T-cell (primary cell): ENCODE measurements at places on chromosomes 2 and 18.

DNA sequence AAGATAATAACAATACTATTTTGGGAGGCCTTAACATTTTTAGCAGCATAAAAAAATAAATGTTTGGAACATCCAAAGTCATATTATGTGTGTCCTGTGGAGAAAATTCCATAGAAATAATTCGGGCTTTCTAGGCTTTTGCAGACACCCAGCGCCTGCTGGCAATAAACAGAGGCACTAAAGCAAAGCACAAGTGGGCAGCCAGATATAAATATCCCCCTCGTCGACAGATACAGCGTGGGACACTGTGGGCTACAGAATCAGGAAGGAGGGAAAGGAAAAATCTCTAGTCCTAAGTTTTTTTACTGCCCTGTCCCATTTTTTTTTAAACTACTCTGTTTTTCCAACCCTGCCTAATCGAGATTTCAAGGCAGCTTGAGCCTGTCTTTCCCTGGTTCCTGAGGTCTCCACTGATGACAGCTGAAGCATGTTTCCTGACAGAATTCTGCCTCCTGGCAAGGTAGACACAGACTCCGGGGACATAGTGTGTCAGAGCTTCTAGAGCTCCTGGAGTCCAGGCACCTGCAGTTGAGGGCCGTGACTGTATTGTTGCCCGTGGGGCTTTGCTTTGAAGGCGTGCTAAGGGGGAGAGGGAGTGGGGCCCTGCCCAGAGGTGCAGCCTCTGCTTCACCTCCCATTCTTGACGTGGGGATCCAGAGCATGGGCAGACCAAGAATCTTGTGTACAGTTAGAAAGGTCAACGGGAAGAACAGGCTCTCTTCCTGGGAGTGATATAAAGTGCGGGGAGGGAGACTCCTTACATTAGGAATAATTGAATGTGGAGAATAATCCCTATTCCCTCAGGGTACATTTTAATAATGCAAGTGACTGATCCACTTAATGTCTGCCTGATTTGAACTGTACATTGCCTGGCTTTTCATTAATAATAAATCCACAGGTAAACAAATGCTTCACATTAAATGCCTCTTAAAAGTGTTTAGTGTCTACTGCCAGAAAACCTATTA lies 232.3 kb downstream of the DCC start:
- DNase-seq: no peak

- DNase-seq: no peak
Observed at GRCh38 chr18:63022429-63023022, 297.0 kb downstream of the BCL2 start.

GRCh38 chr2:165635532-165635931 lies 158.5 kb downstream of the GALNT3 start:
- DNase-seq: no peak

DNA sequence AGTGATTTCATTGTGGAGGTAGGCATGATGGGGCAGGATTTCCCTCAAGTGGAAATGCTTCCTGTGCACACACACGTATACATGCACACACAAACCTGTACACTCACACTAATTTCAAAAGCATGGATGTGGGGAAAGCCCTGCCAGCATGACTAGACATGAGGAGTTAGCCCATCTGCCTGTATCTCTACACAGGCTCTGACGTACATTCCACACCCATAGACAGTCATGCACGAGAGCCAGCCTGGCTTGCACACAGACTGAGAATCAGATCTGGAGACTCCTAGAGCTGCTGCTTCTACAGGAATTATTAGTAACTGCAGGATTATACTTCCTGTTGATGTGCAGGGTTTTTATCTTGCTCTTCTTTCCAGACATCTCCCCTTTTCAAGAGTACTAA lies 27.3 kb upstream of the NFU1 start:
- no peak for DNase-seq

DNA sequence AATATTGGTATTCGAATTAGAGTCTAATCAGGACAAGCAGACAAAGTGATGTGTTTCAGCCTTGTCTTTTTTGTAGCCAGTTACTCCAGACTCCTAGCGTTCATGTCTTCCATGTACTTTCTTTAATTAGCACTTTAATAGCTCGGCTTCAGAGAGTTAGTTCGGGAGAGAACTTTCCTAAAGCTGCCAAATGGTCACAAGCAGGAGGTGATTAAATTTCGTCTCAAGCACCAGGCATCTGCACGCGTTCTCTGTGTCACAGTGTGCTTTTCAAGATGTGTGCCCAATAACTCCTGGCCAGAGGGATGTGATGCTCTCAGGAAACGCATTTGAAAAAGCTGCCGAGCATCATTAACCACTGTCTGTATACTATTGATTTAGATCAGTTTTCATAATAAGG lies 790.8 kb downstream of the SOCS6 start:
- no peak for DNase-seq

- no peak for DNase-seq
Observed at GRCh38 chr2:239723486-239724193, 301.5 kb downstream of the NDUFA10 start.

DNA sequence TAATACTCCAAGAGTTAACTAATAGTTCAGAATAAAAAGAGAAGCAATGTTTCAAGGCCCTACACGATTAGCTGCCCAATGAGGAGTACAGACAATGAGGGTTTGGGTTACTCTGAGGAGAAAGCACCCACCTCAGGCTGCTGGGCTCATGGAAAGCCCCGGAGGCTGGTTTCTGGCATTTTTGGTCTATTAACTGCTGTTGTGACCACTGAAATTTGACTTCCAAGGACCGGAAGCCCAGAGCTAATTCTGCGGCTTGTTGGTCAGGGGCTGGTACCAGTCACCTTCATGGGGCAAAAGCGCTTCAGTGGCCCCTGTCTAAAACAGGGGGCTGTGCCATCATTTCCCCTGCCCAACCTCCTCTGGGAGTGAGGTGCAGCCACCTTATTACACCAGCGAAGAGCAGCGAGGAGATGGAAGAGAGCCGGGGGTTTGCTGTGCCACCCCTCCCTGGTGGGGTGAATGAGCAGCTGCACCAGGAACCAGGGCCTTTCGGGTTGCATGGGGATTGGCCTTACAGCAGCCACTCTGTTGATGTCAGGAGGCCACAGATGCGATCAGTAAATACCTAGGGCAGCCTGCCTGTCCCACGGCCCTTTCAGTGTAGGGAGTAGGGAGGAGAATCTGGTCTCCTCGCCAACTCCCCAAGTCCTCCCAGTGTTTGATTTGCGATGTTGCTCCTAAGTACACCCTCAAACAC lies 131.3 kb downstream of the CELF4 start:
- DNase-seq: no peak

- DNase-seq: no peak
Observed at GRCh38 chr2:233242231-233242927, 9.1 kb upstream of the ATG16L1 start.

DNA sequence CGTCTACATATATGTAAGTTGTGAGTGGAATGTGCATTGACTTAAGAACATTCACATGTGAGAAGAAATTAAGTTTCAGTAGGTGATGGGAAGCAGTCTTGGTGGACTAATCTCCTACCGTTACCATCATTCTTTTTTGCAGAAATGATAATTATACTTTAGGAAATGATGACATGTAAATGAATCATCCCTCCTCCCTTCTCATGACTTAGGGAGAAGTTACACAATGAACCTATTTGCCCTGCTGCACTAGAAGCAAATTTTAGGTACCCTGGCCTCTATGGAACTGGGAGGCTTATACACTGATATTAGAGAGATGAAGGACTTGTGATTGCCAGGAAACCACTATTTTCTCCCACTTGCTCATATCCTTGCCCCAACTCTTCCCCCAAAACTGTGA lies 214.2 kb downstream of the CALCRL start:
- no peak for DNase-seq

DNA sequence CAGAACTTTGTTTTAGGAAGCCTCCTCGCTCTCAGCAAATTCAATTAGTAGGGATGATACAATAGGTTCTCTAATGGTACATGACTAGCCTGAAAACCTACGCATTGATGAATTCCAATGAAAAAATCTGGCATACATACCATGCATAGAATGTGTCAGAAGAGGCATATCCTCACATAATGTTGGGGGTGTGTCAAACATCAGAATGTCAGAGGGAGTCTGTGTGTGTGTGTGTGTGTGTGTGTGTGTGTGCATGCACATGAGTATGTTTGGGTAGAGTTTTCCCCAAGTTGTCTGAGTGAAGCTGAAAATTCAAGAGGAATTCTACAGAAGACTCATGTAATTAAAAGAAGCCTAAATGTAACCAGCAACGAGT lies 78.5 kb downstream of the FIGN start:
- no peak for DNase-seq

- no peak for DNase-seq
Observed at GRCh38 chr2:200507179-200507578, 2.7 kb downstream of the KCTD18 start.

DNA sequence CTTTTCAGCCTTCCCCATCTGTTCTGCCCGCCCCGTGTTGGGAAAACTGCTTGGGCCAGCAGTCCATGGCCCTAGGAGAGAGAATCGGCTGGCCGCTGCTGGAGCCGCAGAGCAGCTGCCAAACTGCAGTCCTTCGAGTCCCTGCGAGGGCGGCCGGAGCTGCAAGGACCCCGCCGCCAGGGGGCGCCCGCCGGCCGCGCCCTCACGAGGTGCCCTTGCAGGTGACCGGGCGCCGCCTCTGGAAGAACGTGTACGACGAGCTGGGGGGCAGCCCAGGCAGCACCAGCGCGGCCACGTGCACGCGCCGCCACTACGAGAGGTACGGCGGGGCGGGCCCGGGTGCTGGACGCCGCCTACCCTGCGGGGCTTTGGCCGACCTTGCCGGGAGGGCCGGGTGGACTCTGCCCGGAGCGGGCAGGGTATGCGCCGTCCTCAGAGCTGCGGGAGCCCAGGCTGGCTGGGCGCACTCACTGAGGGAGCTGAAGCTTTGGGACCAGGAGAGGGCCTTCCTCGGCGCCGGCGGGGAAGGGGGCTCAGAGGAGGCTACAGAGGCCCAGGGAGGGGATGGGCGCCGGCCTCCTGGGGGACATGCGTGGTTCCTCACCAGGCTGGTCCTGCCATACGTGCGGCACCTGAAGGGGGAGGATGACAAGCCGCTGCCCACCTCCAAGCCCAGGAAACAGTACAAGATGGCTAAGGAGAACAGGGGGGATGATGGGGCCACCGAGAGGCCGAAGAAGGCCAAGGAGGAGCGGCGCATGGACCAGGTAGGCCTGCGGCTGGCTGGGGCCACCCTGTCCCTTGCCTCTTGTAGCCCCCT lies 13.6 kb downstream of the ARID5A start:
- DNase-seq: no peak

DNA sequence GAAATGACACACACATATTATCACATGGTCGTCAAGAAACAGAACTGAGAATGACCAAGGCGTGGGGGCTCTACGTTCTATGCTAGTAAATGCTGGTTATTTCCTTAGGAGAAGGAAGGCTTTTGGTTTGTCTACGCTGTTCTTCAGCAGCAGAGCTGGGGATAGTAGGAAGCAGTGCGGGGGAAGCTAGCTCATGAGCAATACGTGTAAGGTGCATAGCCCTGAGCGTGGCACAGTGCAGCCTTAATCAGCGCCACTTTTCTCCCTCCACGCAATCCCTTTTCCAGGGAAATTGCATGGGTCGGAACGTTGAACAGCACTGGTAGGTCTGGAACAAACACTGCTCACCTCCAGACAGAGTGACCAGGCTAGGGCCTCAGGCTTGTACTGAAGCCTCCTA lies 199.6 kb upstream of the FBXO11 start:
- no peak for DNase-seq

DNA sequence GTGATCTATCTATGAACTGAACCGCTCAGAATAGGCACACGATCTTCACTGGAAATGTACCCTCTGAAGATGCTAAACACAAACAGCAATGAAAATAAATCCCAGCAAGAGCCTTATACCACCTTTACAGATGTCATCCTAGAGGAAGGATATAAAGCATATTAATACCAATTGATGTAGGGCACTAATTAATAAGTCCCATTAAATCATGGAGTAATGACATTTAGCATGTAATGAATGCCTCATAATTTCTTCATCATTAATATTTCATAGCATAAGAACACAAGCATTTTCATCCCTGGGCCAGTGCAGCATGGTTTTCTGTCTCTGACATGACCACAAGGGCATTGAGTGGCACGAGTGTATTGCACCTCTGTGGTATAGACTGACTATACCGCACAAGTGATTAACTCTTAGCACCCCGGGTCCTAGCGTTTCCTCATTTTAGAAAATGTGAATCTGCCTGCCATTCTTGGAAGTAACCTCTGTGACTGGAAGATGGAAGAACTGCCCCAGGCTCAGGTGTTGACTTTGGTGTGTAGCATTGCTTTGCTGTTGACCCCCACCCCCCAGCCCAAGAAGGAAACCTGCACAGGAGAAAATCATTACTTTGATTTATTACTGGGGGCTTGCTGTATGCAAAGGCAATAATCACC lies 1.4 kb upstream of the TMEM178A start:
- DNase-seq: no peak

DNA sequence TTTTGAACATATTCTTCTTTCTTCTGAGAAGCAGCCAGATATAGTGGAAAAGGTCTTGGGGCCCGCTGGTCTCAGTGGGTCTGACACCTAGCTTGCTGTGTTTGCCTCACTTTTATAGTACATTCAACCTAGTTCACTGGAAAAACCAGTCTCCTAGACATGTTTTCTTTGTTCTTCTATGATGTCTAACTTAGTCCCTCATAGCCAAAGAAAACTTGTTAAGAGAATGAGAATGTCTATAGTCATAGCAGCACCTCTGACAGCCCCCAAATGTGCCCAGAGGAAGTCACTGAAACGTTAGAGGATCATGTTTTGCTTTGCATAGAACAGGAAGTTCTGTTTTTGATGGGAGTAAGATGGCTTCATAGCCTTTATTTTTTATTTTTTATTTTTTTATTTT lies 40.3 kb downstream of the TNFRSF11A start:
- no peak for DNase-seq

- no peak for DNase-seq
Observed at GRCh38 chr18:29378651-29379136, 1201.8 kb upstream of the CDH2 start.

- no peak for DNase-seq
Observed at GRCh38 chr2:54602736-54603322, 120.6 kb upstream of the EML6 start.

DNA sequence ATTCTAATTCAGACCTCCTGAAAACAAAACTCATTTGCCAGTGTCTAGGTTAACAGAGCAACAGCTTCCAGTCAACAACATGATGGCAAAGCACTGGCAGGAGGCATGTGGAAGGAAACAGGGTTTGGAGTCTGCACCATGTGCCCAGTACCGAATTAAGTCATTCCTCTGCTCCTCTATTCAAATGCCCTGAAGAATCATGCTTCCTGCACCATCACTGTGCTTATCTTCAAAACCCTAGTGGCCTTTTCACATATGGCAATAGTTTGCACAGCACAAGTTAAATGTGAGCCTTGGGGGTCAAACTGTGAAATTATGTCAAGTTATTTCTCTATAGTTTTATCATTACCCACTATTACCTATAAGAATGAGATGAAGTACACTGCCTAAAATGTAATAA lies 75.4 kb upstream of the GRB14 start:
- no peak for DNase-seq

GRCh38 chr2:141770530-141770929 lies 360.3 kb downstream of the LRP1B start:
- DNase-seq: no peak
